ENCODE measurements at places on chromosomes 5 and 9.

DNA sequence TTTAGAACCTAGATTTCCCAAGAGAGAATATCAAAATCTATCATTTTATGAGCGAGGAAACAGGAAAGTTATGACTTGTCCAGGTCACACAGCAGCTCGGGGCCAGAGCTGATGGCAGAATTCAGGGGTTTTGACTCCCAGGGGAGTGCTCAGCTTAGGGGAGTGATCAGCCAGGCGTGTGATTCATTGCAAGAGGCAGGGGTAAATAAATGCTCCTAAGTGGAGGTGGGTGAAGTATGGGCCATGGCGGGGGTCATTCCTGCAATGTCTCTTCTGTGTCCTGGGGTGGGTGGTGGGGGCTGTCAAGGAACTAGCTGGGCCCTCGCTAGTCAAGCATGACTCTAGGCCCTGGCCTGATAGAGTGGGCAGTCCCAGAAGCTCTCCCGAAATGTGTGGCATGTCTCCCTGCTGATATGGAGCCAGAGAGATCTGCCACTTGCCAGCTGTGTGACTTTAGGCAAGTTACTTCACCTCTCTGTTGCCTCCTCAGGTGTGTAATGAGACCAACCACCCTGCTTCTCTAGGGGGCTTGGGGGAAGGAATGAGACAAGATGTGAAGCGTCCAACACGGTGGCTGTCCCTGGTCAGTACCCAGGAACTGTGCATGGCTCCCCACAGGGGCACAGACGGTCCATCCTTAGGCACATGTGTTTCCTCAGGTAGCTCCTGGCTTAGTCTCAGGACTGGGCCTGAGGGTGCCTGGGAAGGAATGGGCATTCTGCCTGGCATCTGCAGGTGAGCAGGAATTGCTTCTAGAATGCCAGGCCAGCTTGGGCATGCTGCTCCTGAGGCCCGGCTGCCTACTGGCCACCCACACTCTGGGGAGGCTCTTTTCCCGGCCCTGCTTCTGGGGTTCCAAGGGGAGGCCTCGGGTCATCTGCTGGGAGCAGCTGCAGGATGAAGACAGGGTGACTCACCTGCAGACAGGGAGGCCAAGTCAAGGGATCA lies 36.5 kb upstream of the SH3PXD2B start:
- no peak for DNase-seq

GRCh38 chr5:133455676-133456075 lies 156.7 kb downstream of the FSTL4 start:
- DNase-seq, result no peak

GRCh38 chr5:54917323-54917722 lies 68.1 kb downstream of the ESM1 start:
- no peak for DNase-seq

GRCh38 chr9:76886318-76886717 lies 19.6 kb downstream of the PRUNE2 start:
- no peak for DNase-seq

DNA sequence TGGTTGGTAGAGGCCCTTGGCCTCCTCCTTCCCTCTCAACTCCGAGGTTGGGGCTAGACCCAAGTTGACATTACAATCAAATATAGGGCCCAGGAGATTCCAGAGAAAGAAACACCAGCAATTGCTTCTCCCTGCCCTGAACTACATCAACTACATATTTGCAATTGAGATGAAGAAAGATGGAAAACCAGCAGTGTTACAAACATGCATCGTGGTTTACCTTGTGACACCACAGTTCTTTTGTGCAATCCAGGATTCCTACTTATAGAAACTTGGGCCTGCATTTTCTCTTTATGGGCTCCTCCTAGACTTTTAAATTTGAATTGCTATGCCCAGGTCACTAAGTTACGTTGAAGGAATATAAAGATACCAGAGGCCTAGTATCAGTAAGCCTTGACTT lies 126.7 kb downstream of the DCP2 start:
- DNase-seq, result no peak

GRCh38 chr9:85884256-85884655 lies 56.7 kb upstream of the NAA35 start:
- DNase-seq, result no peak

- DNase-seq, result no peak
Observed at GRCh38 chr5:35771300-35771699, 85.4 kb upstream of the IL7R start.

- no peak for DNase-seq
Observed at GRCh38 chr5:57102905-57103255, 71.0 kb upstream of the GPBP1 start.

- DNase-seq, result no peak
Observed at GRCh38 chr5:149666212-149666852, 63.8 kb upstream of the PPARGC1B start.

DNA sequence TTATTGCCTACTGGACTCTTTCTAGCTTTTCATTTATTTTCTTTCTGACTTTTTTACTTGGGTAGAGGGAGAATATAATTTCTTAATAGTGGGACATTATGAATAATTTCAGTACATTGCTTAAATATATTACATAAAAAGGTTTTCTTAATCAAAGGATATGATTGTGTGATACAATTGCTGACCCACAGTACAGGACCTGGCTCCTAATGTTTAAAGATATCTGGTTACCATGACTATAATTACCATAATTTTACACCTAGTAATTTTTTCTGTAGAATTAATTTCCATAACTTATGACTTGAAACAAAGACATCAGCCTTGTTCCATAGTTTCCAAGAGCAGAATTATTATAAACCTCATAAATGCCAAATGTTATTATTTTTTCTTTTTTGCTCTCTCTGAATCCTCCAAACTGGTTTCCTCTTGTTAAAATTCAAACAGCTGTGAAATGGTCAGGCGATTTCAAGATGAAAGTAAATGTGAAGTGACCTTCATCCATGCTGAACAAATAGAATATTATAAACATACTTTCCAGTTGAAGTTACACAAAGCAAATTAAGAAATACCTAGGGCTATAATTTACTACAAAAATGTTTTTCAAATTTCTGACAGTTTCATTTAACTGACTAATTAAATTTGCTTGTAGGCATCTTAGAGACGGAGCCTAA lies 301.2 kb upstream of the TYRP1 start:
- no peak for DNase-seq

GRCh38 chr5:178069909-178070308 lies 43.4 kb upstream of the N4BP3 start:
- DNase-seq, result no peak

GRCh38 chr9:112044881-112045280 lies 130.2 kb downstream of the SUSD1 start:
- no peak for DNase-seq

DNA sequence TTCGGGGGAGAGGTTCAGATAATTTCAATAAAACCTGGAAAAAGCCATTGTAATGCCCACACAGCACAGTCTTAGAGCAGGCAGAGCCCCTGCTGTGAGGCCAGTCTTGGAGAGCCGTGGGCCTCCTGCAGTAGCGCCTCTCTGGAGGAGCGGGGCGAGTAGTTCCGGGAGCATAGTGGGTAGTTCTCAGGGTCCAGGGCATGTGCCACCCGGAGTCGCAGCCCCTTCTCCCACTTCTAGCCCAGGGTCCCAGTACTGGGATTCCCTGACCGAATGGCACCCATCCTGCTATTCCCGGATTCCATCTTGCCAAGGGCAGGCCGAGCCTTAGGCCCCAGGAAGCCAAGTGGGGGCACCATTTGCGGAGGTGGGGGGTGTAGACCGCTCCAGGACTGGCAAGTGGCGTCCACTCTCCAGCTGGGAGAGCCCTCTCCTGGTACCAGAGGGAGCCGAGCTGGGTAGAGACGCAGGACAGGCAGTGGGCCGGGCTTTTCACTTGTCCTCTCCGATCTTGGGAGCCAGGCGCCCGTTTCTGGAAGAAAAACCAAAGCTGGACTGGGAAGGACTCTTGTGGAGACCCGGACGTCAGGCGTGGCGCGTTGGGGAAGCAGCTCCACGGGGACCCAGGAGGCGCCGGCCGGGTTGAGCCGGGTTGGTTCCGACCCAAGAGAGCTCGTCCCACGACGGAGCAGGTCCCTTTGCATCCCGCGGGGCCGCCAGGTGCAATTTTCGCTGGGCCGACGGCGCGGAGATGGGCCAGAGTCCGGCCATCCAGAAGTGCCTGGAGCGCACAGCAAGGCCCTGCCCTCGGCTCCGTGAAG lies 12.1 kb downstream of the PROP1 start:
- no peak for DNase-seq

GRCh38 chr5:20166456-20166855 lies 178.5 kb upstream of the CDH18 start:
- DNase-seq, result no peak

DNA sequence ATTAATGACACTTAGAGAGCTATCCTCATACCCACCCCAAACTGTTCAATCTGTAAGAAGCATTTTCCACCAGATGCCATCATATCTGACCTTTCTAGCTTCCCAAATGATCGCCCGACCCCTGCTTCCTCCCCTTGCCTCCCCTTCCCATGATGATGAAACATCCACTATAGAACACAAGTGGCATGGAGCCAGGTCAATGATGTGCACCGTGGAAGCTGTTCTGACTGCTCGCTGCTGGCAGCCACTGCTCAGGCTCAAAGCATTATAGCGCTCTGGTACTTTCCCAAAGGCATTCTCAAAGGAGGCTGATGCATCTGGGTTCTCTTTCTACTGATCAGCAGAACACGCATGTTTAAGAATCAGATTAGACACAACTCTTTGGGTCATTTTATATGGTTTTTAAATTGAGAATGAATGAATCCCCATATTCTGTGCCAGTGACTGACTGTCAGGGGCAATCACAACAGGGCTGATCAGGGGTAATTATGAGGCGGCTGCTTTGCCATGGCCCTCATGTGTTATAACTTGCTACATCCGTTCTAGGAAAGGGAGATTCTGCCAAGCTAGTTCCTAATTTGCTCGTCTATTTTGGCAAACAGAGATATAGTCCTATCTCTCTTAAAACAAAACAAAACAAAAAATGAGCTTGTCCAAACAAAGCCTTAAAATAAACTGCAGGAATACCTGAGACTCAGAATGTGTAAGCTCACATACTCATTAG lies 343.7 kb downstream of the ENC1 start:
- no peak for DNase-seq

DNA sequence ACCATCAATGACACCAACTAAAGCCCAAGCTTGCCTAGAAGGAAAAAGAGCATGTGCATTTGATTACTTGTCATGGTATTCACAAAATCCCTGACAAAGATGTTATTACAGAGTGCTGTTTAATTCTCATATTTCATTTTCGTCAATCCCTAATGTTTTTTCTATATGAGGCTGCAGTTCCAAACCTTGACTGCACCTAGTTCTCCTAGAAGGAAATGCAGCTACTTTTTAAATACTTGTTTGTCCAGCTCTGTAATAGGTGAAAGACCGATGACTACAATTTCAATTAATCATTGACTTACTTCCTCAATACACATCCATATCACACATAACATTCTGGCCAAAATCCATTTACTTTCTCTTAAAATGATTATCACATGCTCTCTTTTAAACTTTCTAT lies 28.1 kb downstream of the CEMIP2 start:
- DNase-seq, result no peak

DNA sequence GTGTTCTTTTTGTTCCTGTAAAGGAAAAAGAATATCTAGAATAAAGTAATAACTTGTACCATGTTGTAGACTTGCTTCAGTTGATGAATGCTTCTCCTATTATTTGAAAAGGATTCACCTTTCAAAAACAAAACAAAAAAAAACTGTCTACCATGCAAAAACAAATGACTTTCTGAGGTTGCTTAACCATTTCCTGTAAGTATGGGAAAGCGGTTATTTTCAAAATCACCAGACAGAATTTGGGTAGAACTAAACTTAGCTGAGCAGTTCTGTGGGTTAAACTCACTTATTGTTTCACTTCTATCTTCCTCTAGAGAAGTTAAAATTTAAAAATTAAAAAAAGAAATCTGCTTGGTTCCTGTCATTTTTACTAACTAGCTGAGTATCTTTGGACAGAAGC lies 25.2 kb downstream of the LNPEP start:
- DNase-seq, result no peak

GRCh38 chr5:180128671-180129261 lies 57.2 kb upstream of the RNF130 start:
- DNase-seq, result no peak

Data from esophagus squamous epithelium (tissue), 5 donors.